CD8-positive, alpha-beta memory T cell (primary cell): ENCODE measurements at places on chromosomes 1 and 21.
A peak's percentile ranks its signal among the peaks of the same experiment; 100 is the strongest.

DNA sequence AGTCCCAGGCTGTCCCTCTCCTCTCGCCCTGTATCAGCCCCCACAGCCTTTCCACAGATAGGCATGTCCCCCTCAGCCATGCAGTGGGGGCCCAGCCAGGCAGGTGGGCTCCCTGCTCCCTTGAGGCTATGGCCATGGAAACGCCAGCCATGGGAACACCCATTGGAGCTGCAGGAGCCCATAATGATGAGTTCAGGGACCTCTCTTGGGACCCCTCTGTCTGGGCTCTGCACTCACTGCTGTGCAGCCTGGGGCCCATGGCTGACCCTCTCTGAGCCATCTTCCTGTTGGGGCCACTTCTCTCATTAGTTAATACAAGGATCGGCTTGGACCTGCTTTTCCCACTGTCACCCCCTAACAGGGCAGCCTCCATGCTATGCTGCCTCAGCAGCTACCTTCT lies 33.2 kb downstream of the WNT3A start:
- H3K4me3 ChIP-seq, result no peak overlapping the region
- H3K4me1 ChIP-seq, result peaks cover 7% of the 10 kb centered on the region
- no peak for DNase-seq
- H3K27ac ChIP-seq, result no peak overlapping the region
- H3K36me3 ChIP-seq, result no peaks in the 10 kb centered on the region

DNA sequence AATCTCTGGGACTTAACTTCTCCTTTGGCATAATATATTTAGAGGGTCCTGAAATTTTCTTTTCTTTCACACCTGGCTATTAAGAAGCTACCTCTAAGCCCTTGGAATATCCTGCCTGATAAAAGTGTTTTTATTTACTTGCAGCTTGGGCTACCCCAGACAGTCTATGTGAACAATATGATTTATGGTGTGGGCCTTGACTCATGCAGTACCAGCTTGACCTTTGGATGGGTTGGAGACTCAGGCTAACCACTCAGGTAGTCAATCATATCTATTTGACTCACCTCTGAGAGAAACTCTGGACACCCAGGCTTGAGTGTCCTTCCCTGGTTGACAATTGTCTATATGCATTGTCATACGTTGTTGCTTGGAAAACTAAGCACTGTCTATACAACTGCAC lies 13.4 kb upstream of the PGBD2 start:
- no peaks in the 10 kb centered on the region for H3K36me3 ChIP-seq
- H3K4me3 ChIP-seq, result no peak overlapping the region

DNA sequence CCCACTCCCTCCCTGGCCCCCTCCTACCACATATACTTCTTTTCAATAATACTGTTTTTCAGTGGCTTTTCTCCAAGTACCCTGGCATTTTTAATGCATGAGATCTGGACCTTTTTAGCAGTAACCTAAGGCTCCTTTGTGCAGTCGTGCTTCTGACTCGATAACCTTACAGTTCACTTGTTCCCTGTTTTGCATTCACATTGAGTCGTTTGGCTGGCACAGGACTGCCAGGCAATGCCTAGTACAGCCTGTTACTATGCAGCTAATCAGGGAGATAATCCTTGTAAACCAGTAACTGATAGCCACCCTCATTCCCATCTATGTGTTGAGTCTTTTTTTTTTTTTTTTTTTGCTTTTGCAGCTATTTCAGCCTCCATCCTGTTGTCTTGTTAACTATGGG lies 3.7 kb downstream of the ATP1B1 start:
- peaks cover 4% of the 10 kb centered on the region for H3K27me3 ChIP-seq
- no peaks in the 10 kb centered on the region for H3K36me3 ChIP-seq
- peaks cover 26% of the 10 kb centered on the region for H3K4me1 ChIP-seq
- no peak overlapping the region for H3K27ac ChIP-seq
- no peak overlapping the region for H3K4me3 ChIP-seq

DNA sequence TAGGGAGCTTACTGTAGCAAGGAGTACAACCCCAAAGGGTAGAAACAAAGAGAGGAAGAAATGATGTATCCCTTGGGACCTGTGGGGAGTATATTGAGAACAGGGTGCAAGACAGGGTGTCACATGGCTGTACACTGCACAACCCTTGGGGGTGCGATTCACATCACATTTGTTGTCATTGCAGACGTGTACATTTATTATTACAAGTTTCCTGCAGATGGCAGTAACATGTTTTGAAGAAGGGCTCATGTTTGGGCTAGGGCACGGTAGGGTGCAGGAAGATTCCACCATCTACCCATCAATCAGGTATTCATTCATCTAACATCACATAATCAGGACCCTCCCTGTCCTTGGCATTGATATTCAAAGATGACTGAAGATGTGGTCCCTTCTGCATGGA lies 62.5 kb downstream of the NDUFS5 start:
- H3K27me3 ChIP-seq, result no peaks in the 10 kb centered on the region
- no peak overlapping the region for H3K4me3 ChIP-seq
- no peak for DNase-seq
- H3K27ac ChIP-seq, result no peak overlapping the region
- H3K4me1 ChIP-seq, result peaks cover 5% of the 10 kb centered on the region

DNA sequence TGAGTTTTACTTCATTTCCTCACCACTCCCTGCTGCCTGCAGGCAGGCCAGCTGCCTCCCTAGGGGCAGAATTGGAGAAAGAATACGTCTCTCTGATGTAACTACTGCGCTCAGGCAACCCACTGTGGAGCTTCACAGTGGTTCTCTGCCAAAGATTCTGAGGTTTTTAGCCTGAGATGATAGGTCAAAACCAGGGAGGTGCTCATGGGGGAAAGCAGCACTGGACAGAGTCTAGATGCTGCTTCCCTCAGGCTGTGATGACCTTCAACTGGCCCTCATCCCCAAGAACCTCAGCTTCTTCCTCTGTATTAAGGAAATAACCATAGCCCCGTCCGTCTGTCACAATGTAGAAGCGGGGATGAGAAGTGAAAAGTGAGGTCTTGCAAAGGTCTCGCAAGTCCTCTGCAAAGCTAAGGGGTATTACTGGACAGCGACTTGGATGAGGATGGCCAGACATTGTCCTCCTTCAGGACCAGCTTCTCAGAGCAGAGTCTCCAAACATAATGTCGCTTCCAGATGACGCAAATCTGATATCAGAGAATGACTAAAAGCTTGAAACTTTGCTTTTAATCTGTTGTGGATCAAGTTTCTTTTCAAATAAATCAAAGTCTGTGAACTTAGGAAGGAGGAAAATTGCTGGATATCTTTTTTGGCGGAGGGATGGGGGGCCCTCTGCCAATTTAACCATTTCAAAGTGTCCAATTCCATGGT lies 65.9 kb upstream of the ATP5PO start:
- H3K27ac ChIP-seq, result no peak overlapping the region
- no peaks in the 10 kb centered on the region for H3K36me3 ChIP-seq
- no peaks in the 10 kb centered on the region for H3K27me3 ChIP-seq
- H3K4me1 ChIP-seq, result peaks cover 15% of the 10 kb centered on the region

DNA sequence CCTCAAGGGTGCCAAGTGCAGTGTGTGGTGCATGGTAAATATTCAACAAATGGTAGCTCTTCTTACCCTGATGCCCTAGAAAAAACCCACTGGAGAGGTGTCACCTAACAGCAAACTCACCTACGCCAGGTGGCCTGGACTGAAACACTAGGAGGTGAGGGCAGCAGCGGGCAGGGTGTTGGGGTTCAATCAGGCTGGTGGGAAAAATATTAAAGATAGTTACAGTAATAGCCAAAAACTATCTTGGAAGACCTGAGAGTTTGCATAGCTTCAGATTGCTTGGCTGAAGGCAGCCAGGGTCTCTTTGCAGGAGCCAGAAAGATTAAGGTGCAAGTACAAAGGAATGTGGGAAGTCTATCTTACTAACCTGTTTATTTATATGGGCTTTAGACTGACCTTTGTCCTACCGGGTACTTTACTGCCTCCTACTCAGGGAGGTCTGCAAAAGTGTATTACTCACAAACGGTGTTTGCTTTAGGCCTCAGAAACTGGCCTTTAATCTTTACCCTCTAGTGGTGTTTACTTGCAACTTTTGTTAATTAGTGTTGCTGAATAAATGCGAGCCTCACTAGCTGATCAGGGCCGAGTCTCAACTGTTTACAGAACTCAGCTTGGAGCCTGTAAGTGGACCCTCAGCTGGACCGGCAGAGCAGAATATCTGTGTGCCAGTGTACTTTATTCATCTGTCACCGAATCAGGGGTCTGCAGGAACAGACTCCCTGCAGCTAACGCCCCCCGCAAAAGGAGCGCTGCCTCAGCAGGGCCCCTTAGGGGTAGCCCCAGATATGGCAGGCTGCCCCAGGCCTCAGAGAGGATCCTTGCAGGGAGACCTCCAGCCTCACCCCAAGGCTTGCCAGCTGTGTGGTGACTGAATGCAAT lies 63.9 kb downstream of the SYF2 start:
- no peaks in the 10 kb centered on the region for H3K4me1 ChIP-seq
- no peaks in the 10 kb centered on the region for H3K27me3 ChIP-seq
- no peak for DNase-seq
- H3K36me3 ChIP-seq, result no peaks in the 10 kb centered on the region

- peaks cover 17% of the 10 kb centered on the region for H3K4me1 ChIP-seq
- H3K4me3 ChIP-seq, result no peak overlapping the region
- DNase-seq, result no peak
- H3K36me3 ChIP-seq, result no peaks in the 10 kb centered on the region
- H3K27ac ChIP-seq, result no peak overlapping the region
- H3K27me3 ChIP-seq, result no peaks in the 10 kb centered on the region
These were observed 77.7 kb upstream of the CACNA1E start for GRCh38 chr1:181405584-181405983.

- no peak overlapping the region for H3K4me3 ChIP-seq
- no peak overlapping the region for H3K27ac ChIP-seq
- DNase-seq, result no peak
These were observed 41.7 kb downstream of the WDR4 start for GRCh38 chr21:42837421-42838211.

- no peaks in the 10 kb centered on the region for H3K36me3 ChIP-seq
- peak overlapping the region; percentile 65 for H3K4me3 ChIP-seq
- no peak for DNase-seq
- H3K27me3 ChIP-seq, result peaks cover 9% of the 10 kb centered on the region
- H3K4me1 ChIP-seq, result peaks cover 8% of the 10 kb centered on the region
These were observed 101.1 kb upstream of the SOD1 start for GRCh38 chr21:31558189-31558961.

DNA sequence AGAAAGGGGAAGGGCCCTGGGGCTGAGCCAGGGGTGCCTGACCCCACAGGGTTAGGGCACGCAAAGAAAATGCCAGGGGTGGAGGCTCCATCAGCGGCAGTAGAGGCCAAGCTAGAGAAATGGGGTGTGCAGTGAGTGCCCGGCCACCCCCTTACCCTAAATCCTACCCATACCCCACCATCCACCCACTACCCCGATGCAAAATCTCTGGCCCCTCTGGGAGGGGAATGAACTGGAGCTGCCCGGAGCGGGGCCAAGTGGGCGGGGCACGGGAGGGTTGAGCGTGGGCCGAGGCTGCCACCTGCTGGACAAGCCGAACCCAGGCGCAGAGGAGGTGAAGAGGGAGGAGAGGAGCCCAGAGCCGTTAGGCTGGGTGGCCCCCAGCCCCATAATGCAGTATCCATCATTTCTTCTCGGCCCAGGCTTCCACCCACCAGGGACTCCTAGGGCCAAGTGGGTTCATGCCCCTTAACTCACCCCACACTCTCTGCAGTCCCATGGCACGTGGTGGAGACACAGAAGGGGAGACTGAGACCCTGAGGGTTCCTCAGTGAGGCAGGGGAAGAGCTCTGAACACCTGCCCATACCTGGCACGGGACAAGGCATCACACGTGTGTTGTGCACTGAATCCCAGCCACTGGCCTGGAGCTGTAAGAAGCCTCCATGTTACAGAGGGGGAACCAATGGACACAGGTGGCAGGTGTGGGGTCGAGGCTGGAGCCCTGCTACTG lies 1.4 kb upstream of the C1QC start:
- H3K4me3 ChIP-seq, result no peak overlapping the region
- peaks cover 9% of the 10 kb centered on the region for H3K27me3 ChIP-seq
- H3K36me3 ChIP-seq, result no peaks in the 10 kb centered on the region
- peak; percentile 44 for DNase-seq

GRCh38 chr1:43870306-43870705 lies 63.3 kb upstream of the ARTN start:
- H3K4me3 ChIP-seq, result no peak overlapping the region
- no peaks in the 10 kb centered on the region for H3K4me1 ChIP-seq
- H3K27ac ChIP-seq, result no peak overlapping the region
- no peaks in the 10 kb centered on the region for H3K27me3 ChIP-seq
- DNase-seq, result no peak

GRCh38 chr1:58574816-58575215 lies 2.2 kb downstream of the TACSTD2 start:
- no peak overlapping the region for H3K27ac ChIP-seq
- H3K4me1 ChIP-seq, result peaks cover 6% of the 10 kb centered on the region
- H3K4me3 ChIP-seq, result no peak overlapping the region
- peaks cover 19% of the 10 kb centered on the region for H3K27me3 ChIP-seq
- DNase-seq, result no peak
